T-helper 17 cell (primary cell): ENCODE measurements at places on chromosomes 5 and 9.

DNA sequence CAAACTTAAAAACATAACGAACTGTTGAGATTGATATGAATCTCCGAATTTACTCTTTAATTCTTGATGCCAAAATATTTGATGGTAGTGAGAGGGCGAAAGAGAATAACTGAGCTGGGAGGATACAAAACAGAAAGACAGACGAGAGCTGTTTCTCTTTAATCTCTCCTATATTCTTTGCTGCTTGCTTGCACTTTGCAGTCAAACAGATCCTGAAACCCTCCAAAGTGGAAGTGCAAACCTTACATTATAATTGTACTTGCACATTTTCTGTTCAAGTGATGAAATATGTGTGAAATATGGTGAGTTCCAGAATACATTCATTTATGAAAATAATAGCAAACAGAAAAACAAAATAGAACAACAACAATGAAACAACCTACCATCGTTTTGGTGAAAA, 63.8 kb downstream of the PAM start:
- DNase-seq = no peak

DNA sequence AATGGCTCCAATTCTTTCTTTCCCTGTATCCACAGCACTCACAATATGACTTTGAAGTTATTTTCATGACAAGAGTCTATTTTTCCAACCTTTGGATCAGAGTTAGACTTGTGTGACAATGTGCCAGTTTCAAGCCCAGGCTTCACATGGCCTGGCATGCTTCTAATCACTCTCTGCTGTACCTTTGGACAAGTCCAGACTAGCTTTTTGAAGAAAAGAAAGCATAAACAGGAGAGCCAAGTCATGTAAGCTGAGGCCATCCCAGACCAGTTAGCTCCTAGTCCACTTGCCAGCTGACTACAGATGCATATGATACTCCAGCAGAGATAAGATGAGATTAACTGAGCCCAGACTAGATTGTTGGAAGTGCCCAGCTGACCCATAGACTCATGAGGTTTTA, 513.6 kb upstream of the C9orf72 start:
- DNase-seq = no peak

DNA sequence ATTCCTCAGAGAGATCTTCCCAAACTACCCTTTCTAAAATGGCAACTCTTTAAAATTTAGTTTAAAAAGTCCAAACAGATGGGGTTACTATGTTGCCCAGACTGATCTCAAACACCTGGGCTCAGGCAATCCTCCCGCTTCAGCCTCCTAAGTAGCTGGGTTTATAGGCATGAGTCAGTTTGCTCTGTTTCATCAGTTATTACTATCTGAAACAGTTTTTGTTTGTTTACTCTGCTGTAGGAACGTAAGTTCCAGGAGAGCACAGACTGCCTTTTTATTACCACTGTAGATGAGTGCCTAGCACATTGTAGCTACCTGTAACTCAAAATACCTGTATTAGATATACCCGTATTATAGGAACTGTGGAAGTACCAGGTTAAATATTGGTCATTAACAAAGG, 89.4 kb downstream of the UHRF2 start:
- DNase-seq = no peak

DNA sequence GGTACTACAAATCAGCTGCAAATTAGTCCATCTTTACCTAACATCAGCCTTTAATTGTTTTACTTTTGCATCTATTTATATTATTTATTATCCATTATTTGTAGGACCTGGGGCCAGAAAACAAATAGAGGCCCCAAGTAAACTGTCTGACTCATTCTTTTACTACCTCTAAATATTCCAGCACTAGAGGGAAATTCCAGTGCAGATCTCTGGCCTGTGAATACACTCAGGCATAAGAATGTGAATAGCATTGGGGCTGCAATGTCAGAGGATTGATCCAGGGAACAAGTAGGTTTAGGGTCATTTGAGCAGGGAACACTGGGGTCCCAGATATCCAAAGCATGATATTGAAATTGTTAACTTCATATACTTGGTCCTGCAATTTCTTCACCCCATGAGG, 176.6 kb upstream of the TYRP1 start:
- no peak for DNase-seq

DNA sequence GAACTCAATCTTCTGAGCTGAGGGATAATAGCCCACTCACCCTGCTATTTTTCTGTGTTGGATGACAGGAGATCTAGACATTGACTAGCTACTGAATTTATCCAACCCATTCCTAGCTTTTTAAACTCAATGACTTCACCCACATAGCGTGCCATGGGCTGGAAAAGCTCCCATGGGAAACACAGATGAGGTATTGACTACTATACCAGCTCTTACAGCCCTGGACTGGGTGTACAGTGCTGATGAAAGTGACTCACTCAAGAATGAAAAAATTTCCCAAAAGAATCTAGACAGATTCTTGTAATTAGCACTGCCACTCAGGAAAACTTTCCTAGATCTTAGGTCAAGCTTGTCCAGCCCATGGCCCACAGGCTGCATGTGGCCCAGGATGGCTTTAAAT, 72.7 kb upstream of the NREP start:
- no peak for DNase-seq
